ENCODE measurements at places on chromosomes 7 and 10.

DNA sequence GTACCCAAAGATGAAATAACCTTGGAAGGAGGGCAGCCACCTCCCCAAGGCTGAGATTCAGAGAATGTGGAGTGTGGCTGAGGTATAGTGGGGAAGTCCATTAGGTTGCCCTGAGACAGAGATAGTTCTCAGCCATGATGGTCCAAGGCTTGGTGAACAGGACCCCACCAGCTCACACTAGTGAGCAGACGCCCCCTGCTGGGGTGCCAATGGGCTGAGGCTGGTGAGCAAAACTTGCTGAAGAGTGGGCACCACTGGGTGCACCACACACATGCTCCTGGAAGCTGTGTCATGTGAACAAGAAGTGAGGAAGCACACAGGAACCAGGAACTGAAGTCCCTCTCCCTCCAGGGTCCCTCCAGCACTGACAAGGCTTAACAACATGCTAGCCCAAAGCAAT lies 8.9 kb downstream of the FBXL13 start:
- no peak for DNase-seq

DNA sequence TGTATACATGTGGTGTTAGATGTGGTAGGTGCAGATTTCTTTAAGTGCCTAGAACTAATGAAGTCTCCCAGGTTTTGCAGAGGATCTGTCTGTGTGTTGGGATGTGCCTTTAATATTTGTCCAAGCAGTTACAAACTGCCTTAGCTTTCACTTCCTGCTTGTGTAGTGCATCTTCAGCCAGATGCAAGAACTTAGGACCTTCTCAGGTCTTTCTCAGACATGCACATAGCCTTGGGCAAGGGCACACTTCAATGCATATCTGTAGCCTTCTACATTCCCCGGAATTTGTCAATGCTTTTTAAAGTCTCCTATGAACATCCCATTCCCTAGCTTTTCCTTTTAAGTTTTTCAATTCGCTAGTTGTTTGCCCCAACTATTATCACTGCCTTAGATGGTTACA lies 47.2 kb upstream of the SLC39A12 start:
- DNase-seq, result no peak

- no peak for DNase-seq
Observed at GRCh38 chr10:117391436-117392205, 16.4 kb upstream of the PDZD8 start.

- no peak for DNase-seq
Observed at GRCh38 chr10:43809211-43809930, 160.7 kb upstream of the ZNF32 start.

DNA sequence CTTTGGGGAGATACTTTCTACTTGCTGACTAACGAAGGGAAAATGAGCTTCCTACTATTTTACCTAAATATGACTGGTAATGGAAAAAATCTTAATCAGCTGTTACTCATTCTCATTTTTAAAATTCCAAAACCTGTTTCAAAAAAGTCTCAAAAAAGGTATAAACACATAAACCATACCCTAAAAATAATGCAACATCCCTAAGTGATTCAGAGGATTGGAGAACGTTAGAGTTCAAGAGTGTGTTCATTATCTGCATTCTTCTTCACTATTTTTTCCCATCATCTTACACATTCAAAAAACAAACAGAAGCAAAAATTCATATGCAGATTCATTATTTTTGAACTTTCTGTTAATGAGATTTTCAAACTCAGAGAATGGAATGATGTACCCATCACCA lies 150.4 kb upstream of the GNAI1 start:
- no peak for DNase-seq

DNA sequence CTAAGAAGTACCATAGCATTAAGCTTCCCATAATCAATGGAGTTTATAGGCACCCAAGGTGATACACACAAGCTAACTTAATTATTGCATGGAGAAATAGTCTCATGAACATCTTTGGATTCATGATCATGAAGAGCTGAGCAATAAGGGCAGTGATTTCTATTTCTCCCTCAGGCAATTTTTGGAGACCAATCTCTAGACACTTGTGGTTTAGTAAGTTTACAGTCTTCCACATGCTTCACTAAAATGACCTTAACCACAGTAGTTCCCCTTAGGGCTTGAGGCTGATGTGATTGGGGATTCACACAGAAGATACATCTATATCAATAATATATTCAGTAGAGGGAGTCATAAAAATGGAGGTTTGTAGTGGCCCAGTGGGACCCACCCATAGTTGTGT lies 241.2 kb downstream of the CCDC7 start:
- DNase-seq, result no peak

- DNase-seq, result no peak
Observed at GRCh38 chr10:106582291-106582690, 582.2 kb downstream of the SORCS1 start.

DNA sequence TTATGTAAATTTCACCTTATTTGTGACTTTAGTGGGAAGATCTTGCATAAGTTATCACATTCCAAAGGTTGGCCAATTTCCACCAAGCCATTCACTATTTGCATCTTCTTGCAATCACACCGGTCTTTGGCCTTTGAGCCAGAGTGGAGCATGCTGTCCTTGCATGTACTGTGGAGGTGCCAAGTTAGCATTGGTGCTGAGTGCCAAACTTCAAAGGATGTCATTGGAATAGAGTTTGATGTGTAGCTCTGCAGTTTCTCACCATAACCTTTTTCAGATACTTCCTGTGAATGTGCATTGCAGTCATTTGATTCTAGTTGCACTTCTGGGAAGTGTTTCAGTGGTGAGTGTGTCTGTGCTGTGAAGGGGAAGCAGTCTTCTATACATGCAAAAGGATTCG lies 620.6 kb downstream of the SUGCT start:
- DNase-seq, result no peak

- no peak for DNase-seq
Observed at GRCh38 chr10:121194696-121195523, 343.7 kb downstream of the WDR11 start.

GRCh38 chr10:69955211-69955805 lies 97.3 kb upstream of the MACROH2A2 start:
- DNase-seq, result no peak

- no peak for DNase-seq
Observed at GRCh38 chr7:38842746-38843145, 66.2 kb downstream of the VPS41 start.

DNA sequence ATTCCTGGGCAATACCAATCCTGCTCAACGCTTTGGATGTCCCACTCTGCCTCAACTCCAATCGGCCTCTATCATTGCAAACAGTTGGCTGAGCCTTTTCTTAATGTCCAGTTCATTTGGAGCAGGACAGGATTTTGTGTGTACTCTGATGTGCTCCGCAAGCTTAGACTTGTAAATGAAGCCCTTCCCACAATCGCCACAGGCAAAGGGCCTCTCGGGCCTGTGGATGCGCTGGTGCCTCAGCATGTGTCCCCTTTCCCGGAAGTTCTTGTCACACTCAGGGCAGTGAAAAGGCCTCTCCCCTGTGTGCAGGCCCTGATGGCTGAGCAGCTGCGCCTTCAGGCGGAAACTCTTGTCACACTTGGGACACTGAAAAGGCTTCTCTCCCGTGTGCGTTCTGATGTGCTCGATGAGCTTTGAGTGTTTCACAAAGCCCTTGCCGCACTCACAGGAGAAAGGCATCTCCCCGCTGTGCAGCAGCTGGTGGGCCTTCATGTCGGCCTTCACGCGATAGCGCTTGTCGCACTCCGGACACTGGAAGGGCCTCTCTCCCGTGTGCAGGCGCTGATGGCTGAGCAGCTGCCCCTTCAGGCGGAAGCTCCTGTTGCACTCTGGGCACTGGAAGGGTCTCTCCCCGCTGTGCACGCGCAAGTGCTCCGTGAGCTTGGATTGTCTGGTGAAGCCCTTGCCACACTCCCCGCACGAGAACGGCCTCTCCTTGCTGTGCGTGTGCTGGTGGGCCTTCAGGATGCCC lies 20.0 kb downstream of the ZNF786 start:
- DNase-seq, result no peak

DNA sequence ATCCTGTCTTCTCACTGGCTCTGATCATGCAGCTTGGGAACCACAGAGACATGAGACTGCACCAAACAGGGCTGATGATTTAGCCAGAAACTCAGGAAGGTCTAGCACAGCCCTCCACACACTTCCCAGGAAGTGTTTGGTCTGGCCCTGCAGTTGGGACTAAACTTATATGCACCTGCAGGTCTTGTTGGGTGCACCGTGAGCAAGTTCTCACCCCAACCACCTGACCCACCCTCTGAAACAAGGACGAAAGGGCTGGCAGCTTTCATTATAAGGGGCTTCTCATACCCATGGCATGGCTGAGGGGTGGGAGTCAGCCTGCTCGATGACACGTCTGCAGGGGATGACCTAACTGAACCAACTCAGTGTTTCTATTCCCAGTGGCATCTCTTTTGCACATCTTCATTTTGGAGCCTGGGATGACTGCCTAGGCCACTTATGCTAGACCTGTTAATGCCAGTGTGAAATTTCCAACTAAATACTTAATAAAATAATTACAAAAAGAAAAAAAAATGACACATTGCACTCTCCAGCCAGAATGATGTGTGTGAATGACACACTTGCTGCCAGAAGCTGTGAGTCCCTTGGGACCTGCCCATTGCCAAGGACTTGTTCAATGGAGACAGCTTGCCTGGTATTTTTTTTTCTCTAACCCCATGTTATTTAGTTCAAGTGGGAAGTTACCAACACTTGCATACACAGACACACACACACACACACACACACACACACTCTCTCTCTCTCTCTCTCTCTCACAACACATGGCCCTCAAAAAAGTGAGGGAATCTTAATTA lies 102.6 kb downstream of the NEURL1 start:
- DNase-seq, result no peak

DNA sequence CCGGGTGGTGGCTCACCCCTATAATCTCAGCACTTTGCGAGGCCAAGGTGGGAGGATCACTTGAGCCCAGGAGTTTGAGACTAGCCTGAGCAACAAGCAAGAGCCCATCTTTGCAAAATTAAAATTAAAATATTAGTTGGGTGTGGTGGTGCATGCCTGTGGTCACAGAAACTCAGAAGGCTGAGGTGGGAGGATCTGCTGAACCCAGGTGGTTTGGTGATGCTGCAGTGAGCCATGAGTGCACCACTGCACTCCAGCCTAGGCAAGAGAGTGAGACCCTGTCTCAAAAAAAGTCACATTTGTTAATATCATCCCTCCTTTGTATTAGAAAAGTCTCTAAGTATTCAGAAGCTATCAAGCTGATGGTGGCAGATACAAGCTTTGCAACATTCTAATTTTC lies 317.5 kb downstream of the ANKRD30A start:
- no peak for DNase-seq

- DNase-seq, result no peak
Observed at GRCh38 chr10:100222529-100222928, 6.9 kb downstream of the CHUK start.

- no peak for DNase-seq
Observed at GRCh38 chr7:50262446-50262845, 42.1 kb upstream of the IKZF1 start.

DNA sequence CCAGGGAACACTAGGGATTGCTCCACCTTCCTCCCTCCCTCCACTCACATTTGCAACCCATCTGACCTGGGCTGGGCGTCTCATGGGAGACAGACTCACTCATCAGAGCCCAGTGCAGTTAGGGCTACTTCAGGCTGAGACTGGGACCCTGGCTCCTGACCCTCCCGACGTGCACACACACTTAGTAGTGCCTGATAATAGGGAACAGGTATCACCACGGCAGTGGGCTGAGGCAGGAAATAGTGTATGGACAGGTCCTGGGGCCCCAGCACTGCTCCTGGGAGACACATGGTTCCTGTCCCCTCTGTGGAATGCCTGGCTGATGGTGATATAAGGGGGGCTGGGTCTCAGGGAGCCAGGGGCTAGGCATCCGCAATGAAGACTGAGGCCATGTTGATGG lies 14.3 kb downstream of the AQP1 start:
- DNase-seq, result no peak

DNA sequence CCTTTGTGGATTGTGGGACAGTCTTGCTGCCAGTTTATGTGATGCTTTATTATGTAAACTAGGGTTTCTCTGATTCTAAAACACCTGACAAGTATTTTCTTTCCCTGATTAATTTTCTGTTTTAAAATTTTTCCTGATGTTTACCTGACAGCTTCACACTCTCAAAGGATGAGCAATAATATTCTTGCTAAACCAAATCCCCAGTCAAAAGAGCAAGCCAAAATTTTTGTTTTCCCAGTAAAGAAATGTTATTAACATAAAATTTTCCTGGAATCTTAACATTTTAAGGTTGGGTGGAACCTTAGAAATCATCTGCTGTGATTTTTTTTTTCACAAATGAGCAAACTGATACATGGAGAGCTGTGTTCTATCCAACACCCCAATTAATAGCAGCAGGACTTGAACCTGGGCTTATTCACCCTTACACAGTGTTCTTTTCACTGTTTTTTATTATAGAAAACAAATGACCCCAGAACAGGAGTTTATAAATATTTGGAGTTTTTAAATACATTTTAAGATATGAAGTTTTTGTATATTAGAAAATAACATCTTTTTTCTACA lies 185.2 kb upstream of the VIPR2 start:
- no peak for DNase-seq

DNA sequence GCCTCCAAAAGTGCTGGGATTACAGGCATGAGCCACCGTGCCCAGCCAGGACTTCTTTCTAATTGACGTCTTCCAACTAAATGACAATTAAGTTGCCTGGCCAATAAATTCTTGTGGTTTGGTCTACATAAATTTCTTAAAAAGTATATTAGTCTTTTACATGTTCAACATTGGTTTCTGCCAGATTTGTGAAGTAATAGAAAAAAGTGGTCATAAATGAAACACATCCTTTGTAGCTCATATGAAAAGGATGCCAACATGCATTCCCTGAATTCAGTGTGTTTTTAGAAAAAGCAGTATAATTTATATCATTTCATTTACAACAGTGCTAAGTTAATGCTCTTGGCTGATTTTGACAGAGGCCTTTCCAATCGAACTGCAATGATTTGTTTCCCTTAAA lies 215.0 kb downstream of the TAX1BP1 start:
- DNase-seq, result no peak

- no peak for DNase-seq
Observed at GRCh38 chr7:56199639-56200038, 83.4 kb upstream of the NUPR2 start.

GRCh38 chr7:30776971-30777370 lies 5.8 kb downstream of the MINDY4 start:
- DNase-seq, result no peak

DNA sequence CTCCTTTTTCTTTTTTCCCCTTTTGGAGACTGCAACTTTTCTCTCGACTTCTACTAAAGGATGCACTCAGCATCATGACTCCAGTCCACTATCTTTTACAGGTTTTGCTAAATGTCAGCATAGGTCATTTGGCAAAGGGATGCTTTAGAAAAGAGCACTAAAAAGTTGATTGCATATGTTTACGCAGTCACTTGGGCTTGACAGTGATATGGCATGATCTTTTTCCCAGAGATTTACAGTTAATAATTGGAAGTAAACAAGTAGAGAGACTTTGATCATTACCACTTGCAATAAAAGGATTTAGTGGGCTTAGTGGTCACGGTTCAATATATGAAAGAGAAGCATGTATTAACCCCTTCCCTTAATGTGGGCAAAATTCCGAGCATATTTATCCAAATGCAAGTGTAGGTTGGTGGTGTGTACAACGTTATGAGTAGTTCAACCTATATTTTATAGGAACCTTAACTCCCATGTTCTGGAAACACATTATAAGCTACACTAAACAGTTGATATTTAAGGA lies 1.8 kb downstream of the BMI1 start:
- DNase-seq, result no peak
